ENCODE measurements at places on chromosomes 3 and 15. TPM values are rescaled to one million over a fixed set of nuclear protein-coding genes. Genes with fewer than 3 reads are reported as not detected.

The CYP19A1 gene
- not detected for total RNA-seq

The ITIH4 gene
- 0.76 TPM for total RNA-seq

The LRTM1 gene
- not detected for total RNA-seq

The MORC1 gene
- total RNA-seq: not detected

The PP2D1 gene
- total RNA-seq: not detected

The MLF1 gene
- total RNA-seq: 7.9 TPM

The RPL39L gene
- 40.3 TPM for total RNA-seq

The EPHB1 gene
- 0.15 TPM for total RNA-seq

The CCNB2 gene
- total RNA-seq: 43.2 TPM

The CLRN1 gene
- total RNA-seq: not detected

The TRIM42 gene
- not detected for total RNA-seq

The SMAD6 gene
- 12.2 TPM for total RNA-seq

The MYEF2 gene
- total RNA-seq: 14.9 TPM

The MOBP gene
- not detected for total RNA-seq

The CHRNA3 gene
- not detected for total RNA-seq

All from epithelial cell of umbilical artery (primary cell).